ENCODE measurements at places on chromosomes 4 and X.

DNA sequence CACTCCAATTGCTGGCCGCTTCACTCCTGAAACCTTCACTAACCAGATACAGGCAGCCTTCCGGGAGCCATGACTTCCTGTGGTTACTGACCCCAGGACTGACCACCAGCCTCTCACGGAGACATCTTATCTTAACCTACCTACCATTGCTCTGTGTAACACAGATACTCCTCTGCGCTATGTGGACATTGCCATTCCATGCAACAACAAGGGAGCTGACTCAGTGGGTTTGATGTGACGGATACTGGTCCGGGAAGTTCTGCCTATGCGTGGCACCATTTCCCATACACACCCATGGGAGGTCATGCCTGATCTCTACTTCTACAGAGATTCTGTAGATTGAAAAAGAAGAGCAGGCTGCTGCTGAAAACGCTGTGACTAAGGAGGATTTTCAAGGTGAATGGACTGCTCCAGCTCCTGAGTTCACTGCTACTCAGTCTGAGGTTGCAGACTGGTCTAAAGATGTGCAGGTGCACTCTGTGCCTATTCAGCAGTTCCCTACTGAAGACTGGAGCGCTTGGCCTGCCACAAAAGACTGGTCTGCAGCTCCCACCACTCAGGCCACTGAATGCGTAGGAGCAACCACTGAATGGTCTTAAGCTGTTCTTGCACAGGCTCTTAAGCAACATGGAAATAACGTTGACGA, 35.8 kb upstream of the PRDM8 start:
- DNase-seq: no peak

GRCh38 chr4:184375027-184375426, 99.3 kb downstream of the IRF2 start:
- no peak for DNase-seq

- DNase-seq: no peak
Measured at GRCh38 chr4:41256131-41256739, 493 bp upstream of the UCHL1 start.

DNA sequence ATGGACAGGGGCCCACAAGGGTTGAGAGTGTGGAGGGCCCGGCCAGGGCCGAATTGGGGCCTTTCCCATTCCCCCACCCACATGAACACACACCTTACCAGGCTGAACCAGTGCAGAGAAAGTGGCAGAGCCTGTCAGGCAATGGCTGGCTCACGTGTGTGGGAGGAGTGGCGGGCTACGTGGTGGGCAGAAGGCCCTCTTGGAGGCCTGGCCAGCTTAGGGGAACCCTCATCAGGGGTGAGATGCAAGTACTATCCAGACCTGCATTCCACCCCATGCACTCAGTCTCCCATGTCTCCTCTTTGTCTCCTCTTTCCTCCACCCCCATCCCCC, 965 bp downstream of the TCEAL4 start:
- DNase-seq: no peak

DNA sequence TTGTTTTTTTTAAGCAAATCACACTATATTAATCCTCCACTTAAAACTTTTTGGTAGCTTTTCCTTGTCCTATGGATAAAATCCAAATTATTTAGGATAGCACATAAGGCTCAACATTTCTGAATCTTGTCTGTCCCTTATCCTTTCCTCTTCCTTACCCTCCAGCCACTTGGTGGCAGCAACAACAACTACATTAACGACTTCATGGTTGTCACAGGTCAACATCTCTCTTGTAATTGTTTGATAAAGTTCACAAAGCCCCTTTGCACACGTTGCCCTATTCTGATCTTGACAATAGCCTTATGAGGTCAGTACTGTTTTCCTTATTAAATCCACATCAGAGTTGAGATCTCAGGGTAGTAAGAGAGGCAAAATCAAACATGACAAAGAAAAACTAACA, 269.0 kb upstream of the PABPC4L start:
- peak; percentile 18 for DNase-seq

GRCh38 chr4:128311659-128312403, 24.2 kb upstream of the PGRMC2 start:
- DNase-seq: no peak

DNA sequence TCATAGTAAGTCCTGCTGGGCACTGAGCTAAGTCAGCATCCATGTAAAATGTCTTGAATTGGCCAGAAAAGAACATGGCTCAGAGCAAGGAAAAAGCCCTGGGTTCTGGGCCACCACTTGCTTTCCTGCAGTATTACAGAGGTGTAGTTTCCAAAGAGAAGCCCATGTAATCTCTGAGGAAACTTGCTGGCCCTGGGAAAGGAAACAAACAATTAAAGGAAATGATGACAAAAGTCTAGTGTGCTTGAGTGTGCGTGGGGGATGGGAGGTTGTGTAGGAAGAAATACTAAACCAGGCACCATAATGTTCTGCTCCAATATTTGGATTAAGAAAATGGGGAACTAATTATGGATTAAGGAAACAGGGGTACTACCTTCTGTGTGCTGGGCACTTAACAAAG, 39.5 kb upstream of the SMIM10L2A start:
- DNase-seq: no peak

DNA sequence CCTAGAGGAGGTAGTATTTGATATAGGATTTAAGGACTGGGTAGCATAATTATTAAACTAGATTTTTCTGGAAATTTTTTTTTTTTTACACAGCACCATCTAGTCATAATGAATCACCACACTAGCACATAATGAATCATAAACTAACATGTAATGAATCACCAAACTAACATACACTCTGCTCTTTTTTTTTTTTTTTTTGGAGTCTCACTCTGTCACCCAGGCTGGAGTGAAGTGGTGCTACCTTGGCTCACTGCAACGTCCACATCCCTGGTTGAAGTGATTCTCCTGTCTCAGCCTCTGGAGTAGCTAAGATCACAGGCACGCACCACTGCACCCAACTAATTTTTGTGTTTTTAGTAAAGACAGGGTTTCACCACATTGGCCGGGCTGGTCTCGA, 92.5 kb downstream of the FAM13A start:
- no peak for DNase-seq

GRCh38 chrX:56920338-56920997, 74.9 kb downstream of the SPIN3 start:
- no peak for DNase-seq

DNA sequence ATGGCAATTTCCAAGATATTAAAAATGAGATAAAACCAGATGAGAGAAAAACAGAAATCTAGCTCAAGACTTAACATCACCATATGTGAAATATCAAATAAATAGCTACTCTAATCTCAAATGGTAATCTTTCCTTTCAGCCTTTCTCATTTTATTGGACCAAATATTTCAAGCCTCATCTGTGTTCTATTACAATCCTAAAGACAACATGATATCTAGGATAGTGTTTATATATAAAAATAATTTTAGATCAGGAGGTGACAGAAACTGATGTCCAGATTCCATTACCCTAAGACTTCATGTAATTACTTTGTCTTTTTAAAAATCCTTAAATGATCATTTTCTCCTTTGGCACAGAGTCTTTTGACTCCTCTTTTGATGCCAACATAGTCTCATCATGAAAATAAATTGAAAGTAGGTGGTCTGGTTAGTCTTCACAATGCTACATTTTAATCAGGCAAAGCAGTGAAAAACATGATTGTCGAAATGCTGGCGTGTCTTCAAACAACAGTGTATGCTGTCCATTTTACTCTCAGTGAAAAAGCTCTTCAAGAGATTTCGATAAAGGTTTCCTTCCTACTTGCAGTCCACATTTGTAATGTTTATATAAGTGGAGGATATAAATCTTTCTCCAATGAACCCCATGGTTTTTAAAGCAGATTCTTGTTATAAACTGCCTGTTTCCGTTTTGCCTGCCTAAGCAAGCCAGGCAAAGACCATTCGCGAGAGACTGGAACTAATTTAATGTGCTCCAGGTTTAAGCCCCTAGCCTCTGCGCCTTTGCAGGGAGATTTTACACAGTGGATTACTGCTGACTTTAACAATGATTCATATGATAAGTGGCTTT, 169.8 kb downstream of the SCFD2 start:
- DNase-seq: no peak

DNA sequence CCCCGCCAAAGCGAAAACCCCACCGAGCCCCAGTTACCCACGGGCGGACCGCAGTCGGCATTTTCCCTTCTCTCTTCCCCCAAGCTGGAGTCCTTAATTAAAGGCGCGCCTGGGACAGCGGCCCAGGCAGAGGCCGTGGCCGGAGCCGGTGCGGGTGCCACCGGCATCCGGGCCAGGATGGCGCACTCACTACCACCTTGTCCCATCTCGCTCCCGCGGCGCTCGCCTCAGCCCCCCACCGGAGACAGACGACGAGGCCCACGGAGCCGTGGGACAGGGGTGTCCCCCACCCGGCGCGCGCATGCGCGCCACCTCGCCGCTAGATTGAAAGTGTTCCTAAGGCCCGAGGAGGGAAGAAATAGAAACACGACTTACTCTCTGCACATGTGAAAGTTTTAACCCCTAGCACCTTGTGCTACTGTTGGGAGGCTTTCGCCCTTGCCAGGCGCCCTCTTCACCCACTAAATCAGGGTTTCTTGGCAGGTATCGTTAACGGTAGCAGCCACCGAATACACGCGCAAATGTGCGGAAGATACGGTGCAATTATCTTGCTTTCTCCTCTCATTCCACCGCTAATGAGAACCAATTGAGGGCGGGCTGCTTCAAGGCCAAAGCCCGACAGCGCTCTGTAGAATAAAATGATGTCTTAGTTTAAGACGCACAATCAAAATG, 64.3 kb upstream of the CCDC160 start:
- DNase-seq: peak; percentile 21
